ENCODE measurements at places on chromosomes 2 and 18. TPM values are rescaled to one million over a fixed set of nuclear protein-coding genes. Genes with fewer than 3 reads are reported as not detected.

TTN gene
- under 0.01 TPM for total RNA-seq

CCDC74B gene
- 4.4 TPM for total RNA-seq

IL18R1 gene
- 1.0 TPM for total RNA-seq

REG1B gene
- not detected for total RNA-seq

VIL1 gene
- total RNA-seq = 0.17 TPM

XDH gene
- 1.2 TPM for total RNA-seq

ST6GAL2 gene
- 14.9 TPM for total RNA-seq

MYOM1 gene
- total RNA-seq = 0.05 TPM
